C1 segment of cervical spinal cord (tissue), 14 donors: ENCODE measurements at places on chromosomes 2 and 18.

DNA sequence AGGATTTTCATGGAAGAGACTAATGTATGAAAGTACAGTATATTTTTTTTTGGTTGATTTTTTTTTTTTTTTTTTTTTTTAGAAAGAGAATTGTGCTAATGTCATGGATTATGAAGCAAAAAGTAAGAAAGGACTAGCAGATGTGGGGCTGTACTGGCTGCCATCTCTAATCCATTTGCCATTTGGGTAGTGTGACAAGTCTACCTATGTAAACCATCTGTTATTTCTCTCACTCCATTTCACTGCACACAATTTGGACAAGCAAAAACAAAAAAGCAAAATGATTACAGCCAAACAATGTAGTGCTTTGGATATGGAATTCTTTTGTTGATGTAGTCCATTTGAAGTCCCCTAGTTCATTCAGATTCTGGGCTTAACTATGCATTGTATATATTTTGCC lies 1355.4 kb downstream of the LRP1B start:
- DNase-seq, result no peak

GRCh38 chr2:64202206-64202845 lies 58.1 kb upstream of the PELI1 start:
- DNase-seq, result no peak

- DNase-seq, result no peak
These were observed 168.5 kb downstream of the EN1 start for GRCh38 chr2:118678985-118679384.

- no peak for DNase-seq
These were observed 8.5 kb upstream of the TWIST2 start for GRCh38 chr2:238839428-238839827.

- no peak for DNase-seq
These were observed 3.9 kb upstream of the KLHL29 start for GRCh38 chr2:23381084-23381483.

DNA sequence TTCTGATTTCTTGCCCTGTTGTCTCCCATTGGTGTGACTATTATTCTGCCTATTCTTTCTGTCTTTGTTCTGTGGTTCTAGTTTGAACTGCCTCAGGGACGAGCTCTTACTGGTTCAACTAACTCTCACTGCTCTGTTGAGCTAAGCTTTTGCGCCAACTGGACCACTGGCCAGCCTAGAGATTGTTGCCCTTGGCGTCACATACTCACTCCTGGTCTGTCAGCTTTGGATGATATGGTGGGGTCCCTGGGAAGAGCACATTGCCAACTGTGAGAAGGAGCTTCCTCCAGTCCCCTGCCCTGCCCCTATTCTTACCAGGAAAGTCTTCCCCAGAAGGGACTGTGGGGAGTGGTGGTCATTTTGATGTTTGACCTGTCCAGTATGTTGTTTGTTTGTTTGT lies 6.0 kb downstream of the MTHFD2 start:
- no peak for DNase-seq

DNA sequence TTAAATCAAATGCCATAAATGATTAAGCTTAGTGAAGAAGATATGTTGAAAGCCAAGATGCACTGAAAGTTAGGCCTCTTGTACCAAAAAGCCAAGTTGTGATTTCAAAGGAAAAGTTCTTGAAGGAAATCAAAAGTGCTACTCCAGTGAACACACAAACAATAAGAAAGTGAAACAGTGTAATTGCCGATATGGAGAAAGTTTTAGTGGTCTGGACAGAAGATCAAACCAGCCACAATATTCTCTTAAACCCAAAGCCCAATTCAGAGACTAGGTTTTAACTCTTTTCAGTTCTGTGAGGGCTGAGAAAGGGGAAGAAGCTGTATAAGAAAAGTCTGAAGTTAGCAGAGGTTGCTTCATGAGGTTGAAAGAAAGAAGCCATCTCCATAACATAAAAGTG lies 101.8 kb upstream of the RPE start:
- DNase-seq, result no peak

GRCh38 chr2:21095178-21095577 lies 28.6 kb upstream of the TDRD15 start:
- DNase-seq, result no peak

- DNase-seq, result no peak
These were observed 14.7 kb downstream of the CDK15 start for GRCh38 chr2:201821080-201821479.

- no peak for DNase-seq
These were observed 6.3 kb downstream of the YES1 start for GRCh38 chr18:805755-806110.

DNA sequence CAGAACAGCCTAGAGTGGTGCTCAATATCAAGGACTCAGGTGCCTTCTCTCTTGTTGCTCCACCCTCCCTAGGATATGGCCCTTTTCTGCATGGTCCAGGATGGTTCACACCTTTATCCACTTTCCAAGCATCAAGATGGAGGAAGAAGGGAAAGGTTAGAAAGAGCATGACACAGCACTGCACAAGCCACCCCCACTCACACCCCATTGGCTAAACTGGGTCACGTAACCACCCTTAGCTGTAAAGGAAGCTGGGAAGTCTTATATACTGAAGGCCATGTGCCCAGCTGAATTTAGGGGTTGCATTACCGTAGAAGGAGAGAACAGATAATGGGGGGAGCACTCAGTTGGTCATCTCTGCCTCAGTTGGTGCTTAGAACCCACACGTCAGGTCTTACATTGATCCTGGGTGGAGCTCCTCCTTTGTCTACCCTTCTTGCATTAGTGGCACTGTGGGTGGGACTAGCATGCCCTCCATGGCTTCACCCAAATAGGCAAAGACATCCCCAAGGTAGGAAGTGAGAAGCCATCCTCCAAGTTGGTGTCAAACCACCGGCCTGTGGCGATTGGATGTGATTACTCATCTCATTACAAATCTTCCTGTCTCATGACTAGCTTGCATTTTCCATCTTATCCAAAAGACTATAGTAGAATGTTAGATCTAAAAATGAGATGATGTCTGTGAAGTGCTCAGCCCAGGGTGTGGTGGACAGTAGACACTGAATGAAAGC lies 248.5 kb downstream of the HAUS1 start:
- no peak for DNase-seq

DNA sequence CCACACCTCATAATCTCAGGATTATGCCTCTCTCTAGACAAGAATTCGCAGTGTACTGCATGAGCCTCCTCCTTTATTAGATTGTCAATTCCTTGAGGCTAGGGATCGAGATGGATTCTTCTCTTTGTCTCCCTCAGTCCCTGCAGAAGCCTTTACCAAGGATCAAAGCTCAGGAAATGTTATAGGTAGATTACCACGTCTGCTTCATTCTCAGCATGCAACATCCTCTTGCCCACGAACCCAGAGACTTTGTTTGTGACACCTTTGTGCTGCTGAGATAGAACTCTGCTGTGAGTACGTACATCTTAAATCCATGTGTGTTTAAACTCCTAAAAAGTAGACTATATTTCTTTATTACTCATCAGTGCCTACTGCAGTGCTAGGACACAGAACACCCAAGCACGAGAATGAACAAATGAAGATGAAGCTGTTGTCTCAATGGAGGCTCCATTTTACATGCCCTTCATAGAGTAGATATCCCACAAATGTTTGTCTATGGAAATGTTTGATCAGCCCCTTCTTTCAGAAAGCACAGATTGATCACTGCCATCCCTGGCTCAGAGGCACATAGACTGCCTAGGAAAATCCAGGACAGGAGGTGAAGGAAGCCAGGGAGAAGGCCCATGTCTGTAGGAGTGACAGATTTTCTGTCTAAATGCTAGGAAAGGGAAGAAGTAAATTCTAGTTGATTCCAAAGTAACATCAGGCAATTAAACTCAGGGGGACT lies 98.8 kb upstream of the KLHL29 start:
- no peak for DNase-seq

DNA sequence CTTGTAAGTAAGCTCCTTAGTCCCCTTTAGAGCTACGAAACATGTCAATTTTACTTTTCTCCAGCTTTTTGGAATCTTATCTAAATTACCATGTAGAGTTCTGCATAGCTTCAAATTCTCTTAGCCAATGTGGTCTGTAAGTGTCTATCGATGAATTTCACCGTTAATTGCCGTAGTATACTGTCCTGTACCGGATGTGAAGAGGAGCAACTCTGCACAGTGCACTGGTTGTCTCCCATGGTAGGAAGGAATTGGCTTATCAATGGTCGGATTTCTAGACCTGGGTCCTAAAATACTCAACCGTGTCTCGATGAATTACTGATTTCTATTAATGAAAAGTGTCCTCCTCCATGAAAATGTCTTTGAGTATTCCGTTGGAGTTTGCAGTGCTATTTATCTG lies 1.9 kb downstream of the NOP58 start:
- no peak for DNase-seq

- no peak for DNase-seq
These were observed 526.9 kb downstream of the SLC4A3 start for GRCh38 chr2:220154304-220154703.

DNA sequence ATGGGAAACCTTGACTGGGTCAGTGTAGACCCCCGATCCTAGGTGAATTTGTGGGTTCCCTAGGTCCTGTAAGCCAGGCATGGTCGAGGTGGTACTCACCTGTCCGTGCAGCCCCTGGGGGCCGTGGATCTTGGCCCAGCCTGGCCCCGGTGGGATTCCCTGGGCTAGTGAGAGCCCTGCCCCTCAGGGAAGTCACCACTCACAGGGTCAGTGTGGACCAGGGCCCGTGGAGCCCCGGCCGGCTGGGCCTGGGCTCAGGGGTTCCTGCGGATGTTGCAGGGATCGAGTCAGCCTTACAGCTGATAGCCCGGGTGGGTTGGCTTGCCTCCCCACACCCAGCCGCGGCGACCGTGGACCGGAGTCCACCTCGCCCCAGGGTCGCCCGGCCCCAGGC lies 528 bp downstream of the ATG9A start:
- DNase-seq, result no peak

- no peak for DNase-seq
These were observed 109.7 kb downstream of the FOXI3 start for GRCh38 chr2:88342749-88343148.

DNA sequence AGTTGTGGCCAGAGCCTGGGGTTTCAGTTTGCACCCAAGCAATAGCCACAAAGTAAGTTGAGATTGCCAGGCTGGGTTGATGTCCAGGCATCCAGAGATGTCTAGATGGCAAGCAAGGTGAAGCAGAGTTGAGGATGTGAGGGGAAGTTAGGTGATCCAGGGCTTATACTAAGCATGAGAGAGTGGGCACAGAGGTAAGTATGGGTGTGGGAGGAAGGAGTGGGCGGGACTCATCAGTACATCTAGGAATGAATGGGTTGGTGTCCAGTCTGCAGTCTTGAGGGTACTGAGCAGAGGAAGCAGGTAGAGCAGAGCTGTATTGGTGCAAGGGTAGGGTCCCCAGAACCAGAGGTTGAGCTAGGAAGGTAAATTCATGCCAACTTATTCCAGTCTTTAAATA lies 1.5 kb downstream of the SEMA4F start:
- DNase-seq, result no peak

- no peak for DNase-seq
These were observed 20.8 kb downstream of the HPCAL1 start for GRCh38 chr2:10323535-10323934.

- DNase-seq, result no peak
These were observed 5.6 kb downstream of the HNMT start for GRCh38 chr2:137969876-137970275.

- no peak for DNase-seq
These were observed 77.9 kb upstream of the PHLPP1 start for GRCh38 chr18:62637403-62637802.

GRCh38 chr2:57429831-57430230 lies 616.8 kb upstream of the VRK2 start:
- no peak for DNase-seq

- DNase-seq, result no peak
These were observed 100.3 kb downstream of the CTIF start for GRCh38 chr18:48638896-48639771.

GRCh38 chr2:206158563-206159345 lies 490 bp downstream of the NDUFS1 start:
- no peak for DNase-seq

- DNase-seq, result peak; percentile 51
These were observed 73.2 kb downstream of the MAP4K4 start for GRCh38 chr2:101770726-101771125.

GRCh38 chr2:204751472-204751871 lies 206.2 kb downstream of the PARD3B start:
- DNase-seq, result no peak

- no peak for DNase-seq
These were observed 105.5 kb downstream of the POLE4 start for GRCh38 chr2:75063906-75064305.

- no peak for DNase-seq
These were observed 218.2 kb downstream of the ARL4C start for GRCh38 chr2:234278556-234279255.
